Adrenal gland (tissue), 19 donors: ENCODE measurements at places on chromosomes 3 and 15. TPM values are rescaled to one million over a fixed set of nuclear protein-coding genes. Genes with fewer than 3 reads are reported as not detected.

ITIH4 gene
- polyA plus RNA-seq: 71.6 TPM

ATP2B2 gene
- 1.0 TPM for polyA plus RNA-seq

TRPM1 gene
- 0.34 TPM for polyA plus RNA-seq

FOXL2NB gene
- polyA plus RNA-seq: 0.62 TPM

WDR93 gene
- 0.40 TPM for polyA plus RNA-seq

SMAD6 gene
- 7.0 TPM for polyA plus RNA-seq

ABI3BP gene
- 8.3 TPM for polyA plus RNA-seq

ZNF660 gene
- polyA plus RNA-seq: 1.9 TPM

HLTF gene
- 5.6 TPM for polyA plus RNA-seq

STAC gene
- polyA plus RNA-seq: 1.3 TPM

XCR1 gene
- not detected for polyA plus RNA-seq

SAMMSON gene
- polyA plus RNA-seq: not detected

SPINK8 gene
- not detected for polyA plus RNA-seq

GSK3B gene
- 38.7 TPM for polyA plus RNA-seq

PPP1R14D gene
- polyA plus RNA-seq: not detected

ACTC1 gene
- 1.2 TPM for polyA plus RNA-seq

CELSR3 gene
- polyA plus RNA-seq: 1.4 TPM

MUSTN1 gene
- polyA plus RNA-seq: 1.4 TPM

GOLGA8G gene
- polyA plus RNA-seq: not detected

ATP8B4 gene
- 2.7 TPM for polyA plus RNA-seq

ADAMTS9 gene
- 37.8 TPM for polyA plus RNA-seq

KIF15 gene
- polyA plus RNA-seq: 0.20 TPM

CPLX3 gene
- 24.0 TPM for polyA plus RNA-seq

OR5K2 gene
- polyA plus RNA-seq: not detected

CPNE4 gene
- polyA plus RNA-seq: 0.34 TPM

CD200 gene
- 5.1 TPM for polyA plus RNA-seq

CCR9 gene
- not detected for polyA plus RNA-seq
